ENCODE measurements at places on chromosomes 1 and 21.
A peak's percentile ranks its signal among the peaks of the same experiment; 100 is the strongest.

GRCh38 chr1:158077411-158078256 lies 84.2 kb downstream of the KIRREL1 start:
- peak; percentile 25 for DNase-seq

DNA sequence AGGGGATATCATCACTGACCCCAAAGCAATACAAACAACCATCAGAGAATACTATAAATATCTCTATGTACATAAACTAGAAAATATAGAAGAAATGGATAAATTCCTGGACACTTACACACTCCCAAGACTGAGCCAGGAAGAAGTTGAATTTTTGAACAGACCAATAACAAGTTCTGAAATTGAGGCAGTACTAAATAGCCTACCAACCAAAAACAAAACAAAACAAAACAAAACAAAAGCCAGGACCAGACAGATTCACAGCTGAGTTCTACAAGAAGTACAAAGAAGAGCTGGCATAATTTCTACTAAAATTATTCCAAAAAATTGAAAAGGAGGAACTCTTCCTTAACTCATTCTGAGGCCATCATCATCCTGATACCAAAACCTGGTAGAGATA lies 18.5 kb downstream of the CD84 start:
- DNase-seq: no peak

GRCh38 chr1:206582971-206583706 lies 29.1 kb downstream of the EIF2D start:
- no peak for DNase-seq

DNA sequence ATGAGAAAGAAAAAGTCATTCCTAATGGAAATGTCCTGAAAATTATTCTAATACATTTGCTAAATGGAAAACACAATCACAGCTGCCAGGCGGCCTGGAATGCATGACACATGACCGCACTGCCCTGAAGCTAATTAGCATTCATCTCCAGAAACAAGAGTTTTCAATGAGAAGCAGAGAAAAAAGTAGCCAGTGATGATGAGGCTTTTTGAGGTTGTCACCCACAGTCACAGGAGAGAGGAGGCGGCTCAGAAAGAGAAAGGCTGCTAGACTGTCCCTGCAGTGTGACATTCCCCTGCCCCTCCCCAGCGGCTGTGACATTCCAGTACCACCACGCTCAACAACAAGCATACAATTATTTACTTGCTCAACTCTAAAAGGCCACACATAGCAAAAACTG lies 122.9 kb upstream of the KRTAP19-8 start:
- DNase-seq: no peak

DNA sequence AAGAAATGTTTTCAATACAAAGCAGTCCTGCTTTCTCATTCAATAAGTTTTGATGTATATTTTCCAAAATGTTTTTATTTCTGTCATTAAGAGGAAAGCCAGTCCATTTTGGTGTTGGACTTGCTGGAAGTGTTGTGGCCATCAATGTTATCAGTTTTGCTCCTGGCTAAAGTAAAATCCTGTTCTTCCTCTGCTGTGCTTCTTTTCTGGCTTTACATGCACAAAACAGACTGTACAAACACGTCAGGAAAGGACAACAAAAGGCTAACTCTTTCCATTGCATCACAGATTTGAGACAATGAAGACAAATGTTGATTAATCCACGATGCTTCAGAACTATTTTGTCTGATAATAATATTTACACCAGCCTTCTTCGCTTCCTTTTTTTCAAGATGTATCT lies 735.4 kb downstream of the LTN1 start:
- DNase-seq: no peak
